GM04503 (cell line): ENCODE measurements at places on chromosomes 4 and X.

- no peak for DNase-seq
Observed at GRCh38 chr4:110196206-110196870, 2.1 kb downstream of the ELOVL6 start.

GRCh38 chr4:45554423-45554822, 569.4 kb downstream of the GABRG1 start:
- DNase-seq, result no peak

- DNase-seq, result no peak
Observed at GRCh38 chr4:55762819-55763218, 56.8 kb upstream of the EXOC1L start.

- no peak for DNase-seq
Observed at GRCh38 chrX:148380107-148380506, 120.3 kb upstream of the AFF2 start.

- DNase-seq, result no peak
Observed at GRCh38 chr4:185894481-185894880, 82.5 kb upstream of the SORBS2 start.

DNA sequence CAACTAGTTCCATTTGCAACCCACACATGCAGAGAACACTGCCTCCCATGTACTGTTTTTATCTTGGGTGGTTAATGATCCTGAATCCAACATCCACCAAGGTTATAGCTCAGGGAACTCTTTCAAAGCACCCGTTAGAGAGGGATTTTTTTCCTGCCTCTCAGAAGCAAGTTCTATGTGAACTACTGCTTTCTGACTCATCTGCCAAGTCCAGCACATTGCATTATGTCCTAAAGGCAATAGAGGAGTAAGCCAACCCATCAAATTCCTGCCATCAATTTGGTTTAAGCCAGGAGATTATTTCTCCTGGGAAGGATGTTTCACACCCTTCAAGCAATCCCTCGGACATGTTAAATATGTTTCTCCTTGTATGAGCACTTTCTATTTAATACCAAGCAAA, 334.5 kb downstream of the GASK1B start:
- no peak for DNase-seq

- DNase-seq, result no peak
Observed at GRCh38 chr4:25180524-25181131, 20.4 kb upstream of the SEPSECS start.

DNA sequence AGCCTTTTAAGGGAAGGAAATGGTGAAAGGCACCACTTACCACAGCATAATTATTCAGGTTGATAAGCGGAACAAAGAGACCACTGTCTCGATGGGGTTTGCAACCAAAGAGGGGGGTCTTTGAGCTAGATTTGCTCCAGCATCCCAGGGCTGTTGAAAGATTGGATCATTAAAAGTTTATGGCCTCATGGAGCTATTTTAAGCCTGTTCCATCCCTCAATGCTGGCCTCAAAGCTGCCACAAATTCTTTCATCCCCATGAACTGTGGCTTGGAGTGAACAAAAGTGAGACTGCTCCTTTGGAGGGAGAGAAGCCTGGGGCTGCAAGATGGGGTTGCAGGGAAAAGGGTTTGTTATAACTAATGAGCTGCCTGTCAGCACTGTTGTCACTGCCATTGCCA, 209.8 kb downstream of the RTL9 start:
- no peak for DNase-seq

- no peak for DNase-seq
Observed at GRCh38 chr4:75995727-75996126, 5.0 kb upstream of the SDAD1 start.

DNA sequence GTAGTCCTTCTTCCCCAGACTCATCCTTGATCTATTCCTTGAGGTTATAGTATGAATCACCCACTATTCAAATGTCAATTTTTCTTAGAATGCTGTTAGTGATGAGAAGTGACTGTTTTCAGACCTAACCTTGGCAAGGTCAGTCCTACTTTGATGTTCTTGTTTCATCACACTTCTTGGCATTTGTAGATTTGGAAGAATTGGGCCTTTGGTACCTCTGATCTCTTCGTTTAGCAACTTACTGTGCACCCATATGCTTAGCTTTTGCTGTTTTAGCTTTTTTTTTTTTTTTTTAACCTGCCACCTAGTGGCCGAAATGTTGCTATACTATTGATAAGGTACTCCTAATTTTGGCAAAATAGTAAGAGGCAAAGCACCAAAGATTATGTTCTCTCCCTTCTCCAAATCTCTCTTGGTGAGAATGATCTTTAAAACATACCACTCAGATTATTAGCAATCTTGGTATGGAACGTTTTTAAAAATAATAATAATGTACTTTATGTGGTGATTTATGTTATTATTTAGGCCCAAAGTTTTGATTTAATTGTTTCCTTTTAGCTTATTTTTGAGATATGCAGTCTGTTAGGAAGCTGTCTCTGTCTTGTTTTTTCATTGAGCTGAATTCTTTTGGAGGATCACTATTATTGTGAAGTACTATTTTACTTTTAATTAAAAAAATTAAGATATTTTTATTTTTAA, 16.6 kb downstream of the DCK start:
- DNase-seq, result peak; percentile 27

DNA sequence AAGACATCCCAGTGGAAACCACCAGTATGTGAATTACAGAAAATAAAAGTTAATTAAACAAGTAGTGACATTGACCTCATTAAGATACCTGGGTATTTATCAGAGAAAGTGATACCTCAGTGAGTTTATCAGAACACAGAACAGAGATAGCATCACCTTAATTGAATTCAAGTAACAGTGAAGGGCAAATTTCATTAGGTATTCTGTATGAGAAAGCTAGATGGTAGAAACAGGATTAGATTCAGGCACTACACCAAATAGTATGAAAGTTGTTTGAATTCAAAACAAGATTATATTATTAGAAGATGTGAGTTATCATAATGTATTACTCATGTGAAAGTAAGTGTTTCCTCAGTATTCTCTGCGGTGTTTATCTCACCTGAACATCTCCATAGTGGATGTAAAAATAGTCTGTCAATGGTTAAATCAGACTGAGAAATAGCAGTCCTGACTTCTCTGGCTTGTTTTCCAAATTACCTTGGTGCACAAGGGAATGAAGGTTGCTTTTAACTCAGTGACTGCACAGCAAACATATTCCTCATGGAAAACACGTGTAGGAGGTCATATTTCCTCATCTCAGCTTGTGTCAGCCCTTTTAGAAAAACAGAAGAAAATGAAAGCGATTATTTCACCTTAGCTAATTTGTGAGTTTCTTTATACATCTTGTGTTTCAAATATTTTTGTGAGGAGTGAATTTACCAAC, 79.9 kb upstream of the PCDH18 start:
- DNase-seq, result no peak

- no peak for DNase-seq
Observed at GRCh38 chr4:104752337-104752736, 257.6 kb upstream of the CXXC4 start.

GRCh38 chr4:45316257-45316656, 589.9 kb upstream of the GNPDA2 start:
- DNase-seq, result no peak
